NCI-H2081 (cell line): ENCODE measurements at places on chromosomes 1 and 21.

DNA sequence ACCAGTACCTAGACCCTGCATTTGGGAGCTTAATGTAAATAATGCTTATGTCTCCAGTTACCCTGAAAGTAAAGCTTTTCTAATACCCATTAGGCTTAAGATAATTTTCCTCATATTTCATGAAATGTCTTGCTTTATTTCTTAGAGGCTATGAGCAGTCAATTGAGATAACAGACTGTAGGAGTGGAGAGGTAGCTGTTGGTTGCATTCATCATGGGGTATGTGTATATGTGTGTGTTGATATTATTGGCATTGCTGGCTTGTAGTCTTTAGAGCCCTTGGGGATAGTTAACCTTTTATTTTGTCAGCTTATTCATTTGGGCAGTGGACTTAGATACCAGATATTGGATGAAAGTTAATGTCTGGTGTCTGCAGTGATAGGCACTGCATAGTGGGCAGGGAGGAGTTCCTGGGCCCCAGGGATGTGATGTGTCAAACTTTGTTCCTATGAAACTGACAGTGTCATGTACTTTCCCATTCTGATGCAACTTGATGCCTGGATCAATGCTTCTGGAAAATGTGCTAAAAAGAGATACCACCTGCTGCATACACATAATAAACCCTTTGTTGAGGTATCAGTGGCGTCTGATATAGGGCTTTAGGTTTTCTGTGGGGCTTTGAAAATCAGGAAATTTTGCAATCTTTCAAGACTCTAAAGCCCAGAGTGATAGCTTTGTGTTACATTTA is 83.9 kb downstream of the MAST2 start:
- DNase-seq = no peak

DNA sequence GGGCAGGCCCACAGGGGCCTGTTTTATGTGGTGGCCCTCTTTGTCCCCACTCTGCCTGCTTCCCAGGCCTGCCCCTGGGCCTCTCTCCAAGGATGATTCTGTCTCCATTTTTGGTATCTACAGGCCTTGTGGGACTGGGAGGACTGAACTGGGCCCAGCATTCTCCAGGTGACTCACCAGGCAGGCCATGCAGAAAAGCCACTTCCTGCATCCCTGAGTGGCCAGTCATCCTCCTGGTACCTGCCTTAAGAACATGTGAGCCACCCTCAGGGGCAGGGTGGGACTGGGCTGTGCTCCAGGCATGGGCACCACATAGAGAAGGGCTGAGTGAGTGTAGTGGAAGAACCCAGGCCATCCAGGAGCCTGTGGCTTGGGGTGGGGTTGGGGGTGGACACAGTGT is 20.0 kb upstream of the BCAR3 start:
- no peak for DNase-seq

GRCh38 chr1:15160626-15161025 is 7.1 kb downstream of the TMEM51 start:
- DNase-seq = peak; percentile 10

DNA sequence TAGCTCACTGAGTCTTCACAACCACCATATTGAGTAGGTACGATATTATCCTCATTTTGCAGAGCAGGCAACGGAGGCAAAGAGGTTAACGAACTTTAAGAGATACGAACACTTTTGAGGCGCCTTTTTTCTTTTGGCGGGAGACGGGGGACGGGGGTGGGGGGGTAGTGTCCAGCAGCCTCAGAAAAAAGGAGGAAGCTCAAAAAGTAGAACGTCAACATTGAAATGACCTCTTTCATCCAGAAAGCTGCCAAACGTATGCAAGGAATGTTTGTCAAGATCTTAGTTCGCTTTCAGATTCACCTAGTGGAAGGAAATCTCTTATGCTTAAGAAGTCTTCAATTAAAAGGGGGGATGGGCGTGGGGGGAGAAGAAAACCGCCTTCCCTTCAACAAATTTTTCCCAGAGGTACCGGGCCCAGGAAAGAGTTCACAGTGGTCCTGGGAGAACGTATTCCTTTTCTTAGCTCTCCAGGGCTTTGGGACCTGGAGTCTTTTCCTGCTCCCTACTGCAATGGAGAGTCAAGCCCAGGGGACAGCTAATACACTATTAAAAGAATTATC is 1.1 kb upstream of the PCAT6 start:
- no peak for DNase-seq

DNA sequence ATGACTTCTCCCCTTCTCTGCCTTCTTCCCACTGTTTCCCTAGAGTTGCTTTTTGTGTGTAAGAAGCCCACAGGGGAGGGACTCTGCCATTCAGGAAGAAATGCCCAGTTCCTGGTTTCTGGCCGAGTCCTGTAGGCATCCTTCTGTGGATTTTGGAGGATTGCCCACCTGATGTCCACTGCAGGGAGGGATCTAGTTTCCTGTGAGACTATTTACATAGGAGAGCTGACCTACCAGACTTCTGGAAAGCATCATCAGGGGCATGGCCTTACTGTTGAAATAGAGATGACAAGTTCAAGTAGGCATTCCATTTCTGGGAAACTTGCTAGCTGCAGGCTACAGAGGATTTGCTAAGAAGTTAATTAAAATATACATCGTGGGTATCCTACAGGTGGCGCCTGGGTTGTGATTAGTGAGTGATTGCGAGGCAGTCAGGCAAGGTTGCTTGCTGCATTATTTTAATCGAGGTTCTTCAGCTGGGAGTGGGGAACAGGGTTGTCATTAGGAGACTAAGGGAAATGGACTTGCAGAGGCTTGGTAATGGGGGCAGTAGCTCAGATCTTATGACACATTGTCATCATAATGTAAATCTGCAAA is 148.7 kb downstream of the HHAT start:
- no peak for DNase-seq

GRCh38 chr1:172219966-172220365 is 200.5 kb upstream of the C1orf105 start:
- DNase-seq = no peak

DNA sequence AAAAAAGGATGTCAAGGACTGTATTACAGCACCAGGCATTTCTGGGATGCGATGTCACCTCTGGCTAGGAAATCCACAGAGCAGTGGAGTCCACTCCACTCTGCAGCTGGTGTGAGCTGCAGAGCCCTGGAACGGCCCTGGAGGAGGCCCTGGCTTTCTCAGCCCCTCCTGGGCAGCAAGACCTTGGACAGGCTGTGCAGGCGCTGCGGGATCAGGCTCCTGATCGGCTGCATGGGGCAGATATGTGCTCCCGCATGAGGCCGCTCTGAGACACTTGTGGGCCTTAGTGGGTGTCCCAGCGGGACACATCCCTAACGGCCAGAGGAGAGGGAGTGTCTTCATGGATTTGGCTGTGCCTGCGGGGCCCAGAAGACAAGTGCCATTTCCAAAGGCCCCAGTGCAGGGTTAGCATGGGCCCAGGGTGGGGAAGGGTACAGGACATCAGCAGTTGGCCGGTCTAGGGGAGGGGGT is 6.2 kb downstream of the DNMT3L start:
- DNase-seq = no peak

DNA sequence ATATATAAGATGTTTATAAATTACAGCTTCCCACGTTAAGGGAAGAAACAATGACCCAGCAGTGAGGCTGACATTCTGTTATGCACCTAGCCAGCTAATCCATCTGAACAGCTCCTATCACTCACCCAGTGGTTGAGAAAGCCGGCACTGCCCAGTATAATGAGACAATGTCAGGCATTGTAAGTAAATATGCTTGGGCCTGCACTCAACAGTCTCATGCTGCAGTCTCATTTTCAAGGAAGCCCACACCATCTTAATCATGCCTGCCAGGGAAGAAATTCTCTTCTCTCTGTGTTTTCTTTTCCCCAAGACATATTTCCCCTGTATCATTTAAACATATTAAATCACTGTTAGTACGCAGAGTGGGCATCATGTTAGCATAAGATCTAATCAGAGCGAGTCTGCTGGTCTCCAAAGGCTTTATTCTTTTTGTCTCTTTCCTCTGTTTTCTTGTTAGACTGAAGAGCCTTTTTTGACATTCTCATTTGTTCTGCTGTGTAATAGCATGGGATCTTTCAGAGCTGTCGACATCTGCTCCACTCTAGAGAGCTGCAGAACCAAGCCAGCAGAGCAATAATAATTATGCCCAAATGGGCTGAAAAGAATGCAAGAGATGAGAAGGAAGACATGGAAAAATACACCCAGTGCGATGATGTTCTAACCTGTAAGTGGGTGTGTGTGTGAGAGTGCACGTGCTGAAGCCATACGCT is 67.6 kb upstream of the SLC22A15 start:
- DNase-seq = no peak

GRCh38 chr21:35648512-35648911 is 411.8 kb downstream of the SETD4 start:
- DNase-seq = peak; percentile 76

DNA sequence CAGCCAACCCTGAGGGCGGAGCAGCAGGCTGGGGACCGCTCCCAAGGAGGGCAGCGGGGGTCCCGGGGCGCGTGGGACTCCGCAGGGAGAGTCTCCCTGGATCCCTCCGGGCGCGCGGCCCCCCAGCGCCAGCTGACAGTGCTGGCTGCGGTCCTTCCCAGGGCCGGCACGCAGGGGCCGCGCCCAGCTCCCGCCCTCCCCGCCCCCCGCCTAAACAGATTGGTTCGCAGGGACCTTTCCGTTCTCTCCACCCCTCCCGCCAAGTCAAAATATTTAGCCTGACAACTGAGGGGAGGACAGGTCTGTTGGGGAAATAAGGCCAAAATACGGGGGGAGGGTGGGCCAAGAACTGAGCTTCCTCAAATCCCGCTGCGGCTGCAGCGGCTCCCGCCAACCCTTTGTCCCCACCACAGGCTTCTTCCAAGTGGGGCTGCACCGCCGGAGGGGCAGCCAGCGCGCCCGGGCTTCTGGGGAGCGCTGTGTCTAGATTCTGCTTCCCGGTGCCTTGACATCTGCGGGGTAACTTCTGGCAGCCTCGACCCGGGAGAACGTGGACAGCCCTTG is at the start of gene INSRR:
Gene INSRR, minus strand, starts transcription at position 159 of the 564 bp plus-strand sequence. CDS start 496 bp downstream, outside the sequence.
- DNase-seq = no peak

DNA sequence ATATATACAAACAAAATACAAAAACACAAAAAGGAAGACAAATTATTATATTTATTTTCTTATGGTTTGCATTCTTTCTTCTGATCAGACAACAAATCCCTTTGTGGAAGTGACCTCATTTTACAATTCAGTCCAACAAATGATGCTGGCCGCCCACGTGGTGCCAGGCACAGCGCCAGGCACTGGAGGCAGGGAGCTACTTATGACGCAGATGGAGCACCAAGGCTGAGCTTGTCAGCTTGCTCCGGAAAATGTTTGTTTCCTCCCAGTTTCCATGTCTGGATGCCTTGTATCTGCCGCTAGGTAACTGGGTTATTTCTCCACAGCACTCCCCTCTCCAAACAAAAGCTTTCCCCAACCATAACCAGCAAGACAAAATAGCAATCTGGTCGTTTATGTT is 30.7 kb upstream of the CD34 start:
- peak; percentile 17 for DNase-seq

- peak; percentile 27 for DNase-seq
Observed at GRCh38 chr1:200302192-200302920, 107.5 kb downstream of the ZNF281 start.

DNA sequence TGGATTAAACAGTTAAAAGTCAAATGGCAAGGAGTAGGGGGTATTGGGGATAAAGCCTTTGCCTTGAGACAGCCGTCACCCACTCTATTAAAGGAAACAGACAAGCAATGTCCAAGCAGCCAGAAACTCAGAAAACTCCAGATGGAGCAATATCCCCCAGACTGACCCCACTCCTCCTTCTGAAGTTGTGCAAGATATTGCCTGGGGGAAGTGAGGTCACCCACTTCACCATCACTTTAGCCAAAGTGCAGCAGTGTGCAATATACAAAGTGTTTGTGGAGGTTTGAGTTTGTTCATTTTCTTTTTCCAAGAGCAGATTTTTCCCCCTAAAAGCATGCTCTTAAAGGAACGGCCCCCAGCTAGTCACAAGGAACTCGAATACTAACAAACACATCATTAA is 125.1 kb downstream of the ETS2 start:
- no peak for DNase-seq

GRCh38 chr21:45496968-45497845 is 45.0 kb downstream of the SLC19A1 start:
- DNase-seq = no peak

GRCh38 chr1:201540846-201541735 is 2.2 kb downstream of the NAV1 start:
- DNase-seq = no peak

GRCh38 chr1:109392788-109393616 is 4.7 kb downstream of the SORT1 start:
- DNase-seq = no peak

GRCh38 chr1:78210175-78210574 is 164.4 kb downstream of the GIPC2 start:
- no peak for DNase-seq

DNA sequence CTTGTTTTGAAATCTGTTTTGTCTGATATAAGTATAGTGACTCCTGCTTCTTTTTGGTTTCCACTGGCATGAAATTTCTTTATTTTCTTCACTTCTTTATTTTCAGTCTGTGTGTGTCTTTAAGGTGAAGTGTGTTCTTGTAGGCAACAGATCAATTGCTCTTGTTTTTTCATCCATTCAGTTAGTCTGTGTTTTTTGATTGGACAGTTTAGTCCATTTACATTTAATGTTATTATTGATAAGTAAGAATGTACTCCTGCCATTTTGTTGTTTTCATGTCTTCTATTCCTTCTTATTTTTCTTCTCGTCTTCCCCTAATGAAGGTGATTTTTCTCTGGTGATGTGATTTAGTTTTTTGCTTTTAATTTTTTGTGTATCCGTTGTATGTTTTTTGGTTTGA is 487.7 kb upstream of the PBX1 start:
- DNase-seq = no peak
